HS-27A (cell line): ENCODE measurements at places on chromosomes 4 and X.

DNA sequence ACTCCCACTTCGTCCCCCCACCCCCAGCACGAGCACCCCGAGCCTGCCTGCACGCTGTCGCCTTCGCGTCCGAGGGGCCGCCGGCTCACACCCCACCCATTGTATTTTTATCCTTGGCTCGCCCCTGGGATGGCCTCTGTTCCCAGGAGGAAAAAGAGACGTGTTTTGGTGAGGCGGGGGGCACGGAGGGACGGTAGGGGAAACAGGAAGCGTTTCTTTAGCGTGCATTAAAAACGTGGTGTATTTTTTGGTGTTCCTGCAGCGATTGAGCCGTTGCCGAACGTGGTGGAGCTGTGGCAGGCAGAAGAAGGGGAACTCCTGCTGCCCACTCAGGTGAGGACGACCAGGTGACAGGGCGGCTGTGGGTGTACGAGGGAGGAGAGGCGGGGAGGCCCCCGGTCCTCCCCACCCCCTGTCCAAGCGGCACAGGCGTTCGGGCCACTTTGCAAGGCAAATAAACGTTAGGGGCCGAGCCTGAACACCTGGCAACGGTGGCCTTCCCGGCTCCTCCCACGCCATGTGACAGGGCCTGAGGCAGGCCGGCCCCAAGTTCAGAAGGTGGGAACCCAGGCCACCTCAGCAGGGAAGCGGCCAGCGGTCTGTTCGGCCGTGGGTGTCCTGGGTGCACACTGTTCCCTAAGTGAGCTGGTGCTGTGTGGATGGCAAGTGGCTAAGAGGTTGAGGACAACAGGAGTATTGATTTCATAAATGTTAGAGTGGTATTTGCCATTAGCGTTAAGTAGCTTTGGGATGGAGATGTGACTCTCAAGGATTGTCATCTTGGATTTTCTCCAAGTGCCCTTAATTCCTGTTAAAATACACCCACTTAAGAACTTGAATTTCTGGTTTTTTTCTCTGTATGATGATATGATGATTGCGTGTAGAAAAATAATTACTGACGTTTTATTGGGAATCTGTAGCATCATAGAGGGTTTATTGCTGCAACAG is 1.1 kb downstream of the TMEM131L start:
- DNase-seq = no peak

DNA sequence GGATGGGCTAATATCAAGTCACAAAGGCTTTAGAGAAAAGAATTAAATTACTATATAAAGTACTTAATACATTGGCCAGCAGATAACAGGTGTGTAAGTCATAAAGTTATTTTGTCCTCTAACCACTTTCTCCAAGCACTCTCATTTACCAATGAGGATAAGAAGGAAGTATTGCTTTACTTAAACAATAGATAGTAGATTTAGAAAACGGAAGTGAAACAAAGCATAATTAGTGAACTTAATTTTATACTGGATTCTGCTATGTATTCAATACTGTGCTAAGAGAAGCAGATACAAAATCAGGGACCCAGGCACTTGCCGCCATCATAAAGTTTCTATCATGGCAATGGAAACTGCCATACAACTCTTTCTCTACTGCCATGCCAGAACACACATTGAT is 24.0 kb downstream of the AFM start:
- no peak for DNase-seq

GRCh38 chrX:74523224-74523623 is 91.2 kb downstream of the RLIM start:
- no peak for DNase-seq

GRCh38 chr4:123218981-123219380 is 177.6 kb upstream of the SPRY1 start:
- no peak for DNase-seq

- no peak for DNase-seq
Measured at GRCh38 chr4:11424000-11424399, 4.7 kb downstream of the HS3ST1 start.
